ENCODE measurements at places on chromosomes 12 and 14.

GRCh38 chr12:121184425-121184824, 25.5 kb upstream of the P2RX4 start:
- DNase-seq = no peak

DNA sequence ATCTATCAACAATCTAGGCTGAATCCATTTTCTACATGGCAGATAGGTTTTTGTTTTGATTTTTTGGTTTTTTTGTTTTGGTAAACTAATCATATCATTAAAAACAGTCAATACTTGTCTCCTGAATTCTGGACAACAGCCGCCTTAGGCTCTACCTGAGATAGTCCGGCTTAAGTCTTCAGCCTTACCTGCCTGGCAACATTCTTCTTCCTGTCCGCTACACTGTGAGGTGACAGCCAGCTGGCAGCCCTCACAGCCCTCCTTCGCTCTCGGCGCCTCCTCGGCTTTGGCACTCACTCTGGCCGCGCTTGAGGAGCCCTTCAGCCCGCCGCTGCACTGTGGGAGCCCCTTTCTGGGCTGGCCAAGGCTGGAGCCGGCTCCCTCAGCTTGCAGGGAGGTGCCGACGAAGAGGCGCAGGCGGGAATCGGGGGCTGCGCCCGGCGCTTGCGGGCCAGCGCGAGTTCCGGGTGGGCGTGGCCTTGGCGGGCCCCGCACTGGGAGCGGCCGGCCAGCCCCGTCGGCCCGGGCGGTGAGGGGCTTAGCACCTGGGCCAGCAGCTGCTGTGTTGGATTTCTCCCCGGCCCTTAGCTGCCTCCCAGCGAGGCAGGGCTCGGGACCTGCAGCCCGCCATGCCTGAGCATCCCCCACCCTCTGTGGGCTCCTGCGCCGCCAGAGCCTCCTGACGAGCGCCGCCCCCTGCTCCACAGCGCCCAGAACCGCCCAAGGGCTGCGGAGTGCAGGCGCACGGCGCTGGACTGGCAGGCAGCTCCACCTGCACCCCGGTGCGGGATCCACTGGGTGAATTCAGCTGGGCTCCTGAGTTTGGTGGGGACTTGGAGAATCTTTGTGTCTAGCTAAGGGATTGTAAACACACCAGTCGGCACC, 49.0 kb downstream of the MDGA2 start:
- DNase-seq = no peak

GRCh38 chr14:105450864-105451720, 23.5 kb upstream of the CRIP2 start:
- no peak for DNase-seq

DNA sequence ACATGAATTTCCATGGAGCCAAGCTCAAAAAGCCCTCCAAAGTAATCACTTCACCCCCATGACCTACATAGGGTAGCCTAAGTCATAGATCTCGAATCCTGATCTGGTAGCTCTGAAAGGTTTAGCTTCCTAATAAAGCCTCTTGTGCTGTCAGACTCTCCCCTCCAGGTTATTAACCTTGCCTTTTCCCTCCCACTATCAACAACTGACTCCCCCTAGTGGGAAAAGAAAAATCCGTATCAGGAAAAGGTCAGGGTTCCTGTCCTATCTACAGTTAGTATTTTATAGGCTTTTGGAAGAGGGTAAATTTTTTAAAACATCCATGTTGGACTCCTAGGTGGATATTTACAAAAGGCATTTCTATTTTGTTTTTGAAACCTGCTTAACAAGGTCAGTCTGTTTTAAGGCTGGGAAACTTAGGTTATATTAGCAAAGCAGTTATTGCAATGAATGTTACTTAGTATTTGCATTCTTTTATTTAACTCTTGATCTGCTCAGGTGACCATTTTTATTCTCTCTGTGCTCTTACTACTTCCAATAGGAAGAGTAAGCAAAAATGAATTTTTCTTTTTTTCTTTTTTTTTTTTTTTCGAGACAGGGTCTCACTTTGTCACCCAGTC, 8.0 kb downstream of the YY1 start:
- DNase-seq = no peak

DNA sequence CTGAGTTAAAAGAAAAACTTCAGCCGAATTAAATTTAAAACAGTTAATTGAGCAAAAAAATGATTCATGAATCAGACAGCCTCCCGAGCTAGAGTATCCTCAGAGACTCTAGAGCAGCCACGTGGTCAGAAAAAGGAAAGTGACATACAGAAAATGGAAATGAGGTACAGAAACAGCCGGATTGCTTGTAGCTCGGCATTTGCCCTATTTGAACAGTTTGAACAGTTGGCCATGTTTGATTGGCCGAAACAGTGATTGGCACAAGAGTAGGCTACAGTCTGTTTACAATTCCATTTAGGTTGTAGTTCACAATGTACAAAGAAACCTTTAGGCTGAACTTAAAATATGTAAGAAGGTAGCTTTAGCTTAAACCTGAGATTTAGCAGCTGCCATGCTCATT, 12.9 kb upstream of the OXA1L start:
- no peak for DNase-seq

Data from GM13976 (cell line).